ENCODE measurements at places on chromosomes 11 and 22.

DNA sequence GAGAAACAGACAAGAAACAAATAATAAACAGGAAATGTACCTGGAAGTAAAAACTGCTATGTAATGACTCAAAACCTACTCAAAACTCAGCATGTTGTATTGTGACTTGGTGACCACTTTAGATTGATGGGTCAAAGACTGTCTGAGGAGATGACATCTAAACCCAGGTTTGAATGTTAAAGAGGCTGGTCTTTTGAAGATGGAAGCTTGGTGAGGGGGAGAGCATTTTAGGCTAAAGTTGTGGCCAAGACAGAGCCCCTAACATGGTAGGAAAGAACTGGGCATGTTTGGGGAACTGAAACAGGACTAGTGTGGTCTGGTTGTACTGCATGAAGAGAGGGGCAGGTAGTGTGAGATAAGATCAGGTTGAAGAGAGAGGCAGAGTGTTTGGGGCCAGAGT is 85.3 kb upstream of the MYO18B start:
- DNase-seq: no peak
- H3K4me1 ChIP-seq: no peaks in the 10 kb centered on the region
- H3K27ac ChIP-seq: no peak overlapping the region
- H3K4me3 ChIP-seq: no peak overlapping the region

DNA sequence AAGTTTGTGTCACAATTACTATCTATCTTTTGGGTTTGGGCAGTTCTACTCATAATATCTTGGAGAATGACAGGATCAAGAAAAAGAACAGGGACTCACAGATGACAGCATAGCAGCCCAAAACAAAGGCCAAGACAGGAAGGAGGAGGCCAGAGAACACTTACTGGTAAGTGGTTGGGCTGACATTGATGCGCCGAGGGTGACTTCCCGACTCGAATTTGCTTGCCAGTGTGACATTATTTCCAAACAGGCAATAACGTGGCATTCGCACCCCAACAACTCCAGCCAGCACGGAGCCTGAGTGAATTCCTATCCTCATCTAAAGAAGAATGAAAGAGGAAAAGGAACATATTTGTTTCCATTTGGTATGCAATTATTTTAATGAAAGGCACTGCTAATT is 309.9 kb downstream of the GUCY1A2 start:
- no peak overlapping the region for H3K27ac ChIP-seq
- H3K4me1 ChIP-seq: no peaks in the 10 kb centered on the region
- no peaks in the 10 kb centered on the region for H3K27me3 ChIP-seq
- no peak for DNase-seq
- no peaks in the 10 kb centered on the region for H3K36me3 ChIP-seq
- H3K4me3 ChIP-seq: no peak overlapping the region

GRCh38 chr11:20060647-20061205 is 99.5 kb downstream of the DBX1 start:
- DNase-seq: no peak
- peaks cover 4% of the 10 kb centered on the region for H3K27me3 ChIP-seq
- no peaks in the 10 kb centered on the region for H3K36me3 ChIP-seq
- H3K4me3 ChIP-seq: no peak overlapping the region

GRCh38 chr11:9616858-9617257 is 43.4 kb downstream of the WEE1 start:
- H3K4me1 ChIP-seq: peaks cover 11% of the 10 kb centered on the region
- H3K27me3 ChIP-seq: no peaks in the 10 kb centered on the region
- DNase-seq: no peak
- no peak overlapping the region for H3K4me3 ChIP-seq

- peaks cover 14% of the 10 kb centered on the region for H3K4me1 ChIP-seq
- peaks cover 7% of the 10 kb centered on the region for H3K36me3 ChIP-seq
- H3K27ac ChIP-seq: no peak overlapping the region
Measured at GRCh38 chr22:23065495-23066122, 4.7 kb upstream of the GNAZ start.

GRCh38 chr11:125935618-125936199 is 10.1 kb upstream of the VSIG10L2 start:
- H3K4me3 ChIP-seq: no peak overlapping the region
- no peak for DNase-seq
- H3K36me3 ChIP-seq: no peaks in the 10 kb centered on the region

Data from effector memory CD8-positive, alpha-beta T cell (primary cell).